Activated T-helper 1 cell treated with anti-CD3 and anti-CD28 coated beads, Interleukin-12 subunit alpha, Interleukin-12 subunit beta, Interleukin-2, Interleukin-4 antibody, amounts not matched to agents 30 ng/mL and 10 ng/mL and 1 ng/mL, durations not matched to agents 14 hours and 24 hours and 36 hours (primary cell): ENCODE measurements at places on chromosomes 12 and 14.

GRCh38 chr12:26658991-26659390 lies 174.0 kb downstream of the ITPR2 start:
- DNase-seq, result no peak

DNA sequence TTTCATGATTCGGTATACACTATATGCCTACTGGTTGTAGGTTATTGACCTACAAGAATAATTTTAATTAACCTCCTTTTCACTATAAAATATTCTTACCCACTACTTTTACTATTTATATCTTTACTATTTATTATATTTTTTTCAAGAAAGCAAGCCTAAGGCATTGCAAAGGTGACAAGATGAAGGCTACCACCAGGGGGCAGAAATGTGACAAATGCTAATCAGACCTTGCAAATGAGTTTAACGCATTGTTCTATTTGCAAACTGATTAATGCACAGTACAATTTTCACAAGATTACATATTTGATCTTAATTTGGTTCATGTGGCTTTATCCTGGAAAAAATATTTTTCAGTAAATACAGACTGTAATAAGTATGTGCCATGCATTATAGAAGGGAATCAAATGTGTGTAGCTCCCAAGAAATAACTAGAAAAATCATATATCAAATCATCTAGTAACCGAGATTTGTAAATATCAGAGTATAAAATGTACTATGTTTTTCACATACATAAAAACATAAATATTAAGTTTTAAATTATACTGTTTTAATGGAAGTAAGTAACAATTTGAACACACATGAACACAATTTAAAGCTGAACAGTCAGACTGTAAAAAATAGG lies 107.0 kb downstream of the ADAMTS20 start:
- no peak for DNase-seq

- no peak for DNase-seq
Observed at GRCh38 chr14:49863487-49864281, 11.1 kb upstream of the NEMF start.

- no peak for DNase-seq
Observed at GRCh38 chr12:79776111-79776510, 85.3 kb upstream of the PAWR start.

- DNase-seq, result no peak
Observed at GRCh38 chr12:3117144-3117581, 40.0 kb downstream of the TSPAN9 start.

- DNase-seq, result peak; percentile 1
Observed at GRCh38 chr12:98456576-98457573, 58.5 kb upstream of the TMPO start.

DNA sequence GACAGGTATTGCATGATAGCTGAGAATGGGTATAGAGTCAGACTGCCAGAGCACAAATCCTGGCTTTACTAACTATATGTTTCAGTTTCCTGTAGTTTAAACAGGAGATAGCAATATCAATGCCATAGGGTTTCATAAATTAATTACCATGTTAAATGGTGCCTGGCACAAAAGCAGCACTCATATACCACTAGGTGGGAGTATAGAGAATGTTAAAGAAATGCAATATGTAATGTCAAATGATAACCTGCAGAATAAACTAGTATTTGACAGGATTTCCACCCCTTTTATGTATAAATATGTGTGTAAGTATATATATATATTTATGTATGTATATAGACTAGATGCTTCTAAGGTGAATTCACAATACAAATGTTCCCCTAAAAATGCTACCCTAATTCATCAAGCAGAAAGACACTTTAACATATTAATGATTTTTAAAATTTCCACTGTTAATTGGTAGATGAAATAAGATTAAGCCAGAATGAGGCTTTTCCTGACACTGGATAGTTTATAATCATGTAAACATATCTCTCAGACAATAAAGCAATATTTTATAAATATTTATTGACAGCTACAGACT lies 8.6 kb downstream of the WDR89 start:
- no peak for DNase-seq

DNA sequence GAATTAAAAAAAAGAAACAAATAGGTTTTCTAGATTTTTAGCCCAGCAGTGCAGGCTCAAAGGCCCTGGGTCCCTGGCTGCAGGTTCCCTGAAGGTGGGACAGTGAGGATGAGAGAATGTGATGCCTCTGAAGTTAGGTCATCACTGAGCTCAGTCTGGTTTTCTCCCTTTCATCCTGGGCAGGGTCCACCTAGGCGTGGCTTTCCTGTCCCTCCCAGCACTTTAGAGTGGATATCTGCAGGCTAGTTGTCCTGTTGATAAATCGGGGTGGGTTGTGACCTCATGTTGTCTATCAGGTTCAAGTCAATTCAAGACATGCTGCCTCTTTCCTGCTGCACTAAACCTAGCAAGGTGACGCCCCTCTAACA lies 60.9 kb downstream of the MAP1LC3B2 start:
- no peak for DNase-seq

DNA sequence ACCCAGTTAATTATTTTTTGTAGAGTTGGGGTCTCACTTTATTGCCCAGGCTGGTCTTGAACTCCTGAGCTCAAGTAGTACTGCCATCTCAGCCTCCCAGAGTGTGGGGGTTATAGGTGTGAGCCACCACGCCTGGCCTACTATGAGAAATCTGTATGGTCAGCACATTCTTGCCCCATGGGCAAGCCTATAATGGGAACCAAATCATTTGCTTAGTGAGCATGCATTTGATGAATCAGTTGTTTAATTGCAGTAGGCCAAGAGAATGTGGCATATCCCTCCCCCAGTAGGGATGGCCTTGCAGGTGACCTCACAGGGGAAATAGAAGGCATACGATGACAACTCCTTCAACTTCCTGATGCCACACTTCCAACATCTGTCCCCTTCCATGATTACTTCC lies 122.7 kb downstream of the DIP2B start:
- no peak for DNase-seq

DNA sequence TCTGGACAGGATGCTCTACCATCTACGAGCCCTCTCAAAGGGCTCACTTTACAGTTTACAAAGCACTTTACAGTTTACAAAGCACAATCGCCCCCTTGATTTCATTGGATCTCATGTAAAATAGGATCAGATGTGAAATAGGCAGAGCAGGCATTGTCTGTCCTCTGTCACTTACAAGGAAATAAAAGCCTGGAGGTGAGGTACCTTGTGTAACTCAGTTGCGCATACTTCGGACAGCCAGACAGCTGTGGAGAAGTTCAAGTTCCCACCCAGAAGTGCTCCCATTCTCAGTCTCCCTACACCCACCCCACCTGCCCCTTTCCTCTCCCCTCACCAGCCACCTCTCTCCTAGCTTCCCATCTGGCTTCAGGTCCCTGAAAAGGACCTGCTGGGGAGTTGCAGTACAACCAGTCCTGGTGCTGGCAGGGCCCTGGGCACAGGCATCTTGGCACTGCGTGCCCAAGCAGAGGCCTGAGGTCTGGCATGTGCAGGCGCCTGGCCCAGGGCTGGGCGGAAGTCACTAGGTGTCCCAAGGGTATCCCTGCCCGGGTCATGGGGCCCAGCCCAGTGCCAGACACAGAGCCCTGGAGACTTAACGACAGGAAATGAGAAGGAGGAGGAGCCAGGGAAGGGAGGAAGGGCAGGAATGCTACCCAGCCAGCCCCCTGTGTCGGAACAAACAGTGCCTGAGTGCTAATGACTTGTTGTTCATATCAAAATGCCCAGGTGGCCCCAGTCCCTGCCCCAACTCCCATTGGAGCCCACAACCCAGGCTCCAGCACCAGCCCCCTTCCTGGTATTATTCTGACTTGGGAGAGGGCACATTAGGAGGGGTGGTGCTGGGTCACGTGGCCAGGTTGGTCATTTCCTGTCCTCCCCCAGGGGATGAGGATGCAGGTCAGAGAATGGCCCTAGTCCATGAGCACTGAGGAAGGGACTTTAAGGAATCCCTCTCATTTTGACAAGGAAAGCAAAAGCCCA lies 5.4 kb downstream of the RAPGEF3 start:
- no peak for DNase-seq

GRCh38 chr12:57454213-57454565 lies 918 bp upstream of the INHBE start:
- no peak for DNase-seq

- DNase-seq, result no peak
Observed at GRCh38 chr14:22887990-22888378, 5.0 kb downstream of the REM2 start.

GRCh38 chr12:114834621-114835020 lies 150.6 kb upstream of the TBX3 start:
- no peak for DNase-seq

DNA sequence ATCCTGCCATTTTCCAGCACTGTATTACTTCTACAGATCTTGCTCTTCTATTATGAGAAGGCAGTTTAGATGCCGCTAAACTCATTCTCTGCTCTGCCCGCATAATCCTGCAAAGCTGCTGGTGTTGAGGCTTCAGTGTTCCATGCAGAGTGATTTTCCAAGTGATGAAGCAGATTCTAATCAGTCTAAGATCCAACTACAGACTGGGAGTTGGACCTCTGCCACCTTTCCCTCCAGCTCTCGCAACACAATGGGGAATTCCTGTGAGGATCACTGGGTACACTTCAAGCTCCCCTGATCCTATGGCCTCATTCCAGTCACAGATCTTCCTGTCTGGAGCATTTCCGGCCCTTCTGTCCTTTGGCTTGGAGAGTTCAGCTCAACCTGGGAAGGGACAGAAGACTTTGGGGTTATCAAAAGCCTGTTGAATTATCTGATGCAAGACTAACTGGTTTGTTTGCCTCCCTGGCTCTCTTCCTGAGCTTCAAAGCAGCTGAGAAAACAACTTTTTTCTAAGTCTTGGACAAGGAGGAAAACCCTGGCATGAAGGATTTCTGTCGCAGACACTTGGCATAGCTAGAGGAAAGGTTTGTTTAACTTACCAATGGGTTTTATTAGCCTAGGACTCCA lies 333.9 kb downstream of the ZFP36L1 start:
- no peak for DNase-seq
